Esophagus mucosa (tissue), 1 donor: ENCODE measurements at places on chromosomes 5 and 9. TPM values are rescaled to one million over a fixed set of nuclear protein-coding genes. Genes with fewer than 3 reads are reported as not detected.

IRGM gene
- total RNA-seq = not detected

GABRA6 gene
- not detected for total RNA-seq

QRFP gene
- total RNA-seq = not detected

GNA14 gene
- total RNA-seq = 0.60 TPM

DNA sequence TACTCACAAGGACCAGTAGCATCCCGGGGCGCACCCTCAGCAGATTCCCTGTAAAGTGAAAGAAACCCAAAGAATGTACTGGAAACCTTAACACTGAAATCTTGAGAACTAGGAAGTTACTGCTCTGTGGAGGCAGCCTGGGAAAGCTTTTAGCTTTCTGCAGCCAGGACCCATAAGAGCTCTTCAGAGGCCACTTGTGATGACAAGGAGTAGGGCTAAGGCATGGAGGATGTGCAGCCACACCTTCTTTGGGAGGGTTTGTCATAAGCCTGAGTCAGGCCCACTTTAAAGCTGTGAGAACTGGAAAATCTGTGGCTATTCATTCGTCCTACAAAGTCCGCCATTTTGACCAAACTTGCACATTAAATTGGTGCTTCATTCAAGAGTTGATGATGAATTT, 291.1 kb upstream of the TLE4 start:
- ATAC-seq = no peak

- ATAC-seq = no peak
Observed at GRCh38 chr5:142587354-142587965, 98.4 kb downstream of the FGF1 start.

DNA sequence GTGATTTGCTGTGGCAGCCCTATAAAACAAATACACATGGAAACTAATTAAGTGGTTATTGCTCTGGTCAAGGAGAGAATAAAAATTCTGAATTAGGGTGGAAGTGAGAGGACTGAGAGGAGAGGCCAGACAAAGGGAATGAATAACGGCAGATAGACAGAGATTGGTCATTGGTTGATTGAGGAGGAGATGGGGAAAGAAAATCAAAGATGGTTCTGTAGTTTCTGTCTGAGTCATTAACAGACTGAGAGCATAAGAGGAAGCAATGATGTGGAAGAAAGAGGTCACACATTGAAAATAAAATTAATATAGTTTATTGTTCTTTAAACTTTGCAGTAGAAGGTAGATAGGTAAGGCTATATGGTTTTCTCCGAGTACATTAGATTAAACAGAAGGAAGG, 469.8 kb downstream of the ACTL7B start:
- no peak for ATAC-seq

DNA sequence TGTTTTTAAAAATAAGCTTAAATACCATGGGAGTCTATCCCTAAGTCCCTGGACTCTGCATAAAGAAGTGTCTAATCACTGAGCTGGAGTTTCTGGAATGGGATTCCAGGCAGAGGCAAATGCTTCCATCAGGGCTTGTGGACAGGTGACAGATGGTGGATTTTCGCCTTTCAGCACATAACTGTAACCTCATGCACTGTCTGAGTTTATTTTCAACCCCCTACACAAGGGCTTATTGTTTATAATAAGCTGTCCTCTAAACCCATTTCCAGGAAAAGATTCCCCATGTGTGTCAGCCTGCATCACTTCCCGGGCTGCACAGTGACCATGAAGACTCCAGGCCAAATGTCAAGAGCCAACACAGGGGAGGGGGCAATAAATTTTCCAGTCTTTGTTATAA, 264.0 kb downstream of the PIK3R1 start:
- no peak for ATAC-seq

- ATAC-seq = no peak
Observed at GRCh38 chr5:146243247-146243646, 39.8 kb downstream of the RBM27 start.
